ENCODE measurements at places on chromosomes 4 and X. TPM values are rescaled to one million over a fixed set of nuclear protein-coding genes. Genes with fewer than 3 reads are reported as not detected.

DNA sequence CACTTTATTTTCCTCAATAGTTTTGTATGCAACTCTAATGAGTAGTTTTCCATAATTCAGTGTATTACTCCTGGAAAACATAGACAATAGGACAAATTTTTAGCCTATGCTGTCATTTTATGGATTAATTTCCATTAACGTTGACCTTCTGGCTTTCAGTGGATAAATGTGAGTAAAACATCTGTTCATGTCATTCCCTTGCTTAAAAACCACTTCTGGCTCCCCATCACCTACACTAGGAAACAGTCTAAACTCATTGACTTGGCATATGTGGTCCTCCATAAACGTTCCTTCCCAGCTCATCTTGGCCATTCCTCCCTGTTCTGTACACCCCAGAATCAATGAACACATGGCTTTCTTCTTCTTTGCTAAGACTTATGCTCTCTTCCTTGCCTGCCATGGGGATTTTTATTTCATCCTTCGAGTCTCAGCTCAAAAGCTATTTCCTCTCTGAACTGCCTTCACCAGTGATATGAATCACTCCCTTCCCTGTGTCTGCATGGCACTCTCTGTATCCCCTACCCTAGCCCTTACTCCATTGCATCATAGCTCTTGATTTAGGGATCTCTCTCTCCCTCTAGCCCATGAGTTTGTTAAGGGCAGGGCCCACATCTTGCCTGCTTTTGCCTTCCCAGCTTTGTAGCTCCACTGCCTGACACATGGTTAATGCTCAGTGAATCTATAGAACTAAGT is 34.8 kb downstream of the DOCK11 start:
- H3K36me3 ChIP-seq, result peaks cover 4% of the 10 kb centered on the region
- no peak overlapping the region for H3K27ac ChIP-seq
- peaks cover 19% of the 10 kb centered on the region for H3K27me3 ChIP-seq
- DNase-seq, result no peak
- no peak overlapping the region for H3K4me3 ChIP-seq

DNA sequence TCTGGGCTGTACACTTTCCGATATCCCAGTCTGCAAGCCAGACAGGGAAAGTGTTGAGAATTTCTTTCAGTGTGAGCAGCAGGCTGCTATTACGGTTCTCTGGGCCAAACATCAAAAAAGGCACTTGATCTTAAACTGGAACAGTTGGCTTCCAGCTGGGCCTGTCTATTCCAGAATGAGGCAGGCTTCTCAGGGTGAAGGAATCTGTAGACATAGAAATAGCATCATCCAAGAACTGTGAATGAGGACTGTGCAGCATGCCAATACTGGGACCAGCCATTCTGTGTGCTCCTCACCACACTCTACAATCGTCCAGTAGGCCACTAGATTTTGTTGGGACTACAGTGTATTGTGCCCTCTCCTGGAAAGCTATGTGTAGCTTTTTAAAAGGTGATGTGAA is 31.1 kb downstream of the ART3 start:
- DNase-seq, result no peak
- no peak overlapping the region for H3K4me3 ChIP-seq
- H3K36me3 ChIP-seq, result no peaks in the 10 kb centered on the region
- H3K27ac ChIP-seq, result no peak overlapping the region
- no peaks in the 10 kb centered on the region for H3K27me3 ChIP-seq
- H3K4me1 ChIP-seq, result no peaks in the 10 kb centered on the region

DNA sequence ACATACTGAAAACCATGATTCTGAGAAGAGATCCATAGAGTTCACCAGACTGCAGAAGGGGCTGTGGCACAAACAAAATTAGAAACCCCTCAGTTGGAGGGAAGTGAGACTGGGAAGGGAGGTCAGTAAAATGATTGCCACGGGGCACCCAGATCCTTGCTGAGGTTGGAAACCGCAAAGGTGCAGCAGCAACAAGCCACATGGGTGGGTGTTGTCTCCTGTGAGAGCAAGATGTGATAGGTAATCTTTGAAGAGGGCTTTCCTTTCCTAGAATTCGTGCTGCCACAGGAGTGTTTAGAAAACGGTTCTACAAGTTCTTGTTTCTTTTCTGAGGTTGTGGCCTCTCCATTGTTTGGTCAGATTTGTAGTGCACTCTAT is 85.5 kb downstream of the NFKB1 start:
- no peak overlapping the region for H3K4me3 ChIP-seq
- H3K36me3 ChIP-seq, result no peaks in the 10 kb centered on the region
- H3K27ac ChIP-seq, result no peak overlapping the region
- DNase-seq, result no peak

GRCh38 chr4:152510349-152511147 is 25.3 kb downstream of the FBXW7 start:
- no peaks in the 10 kb centered on the region for H3K36me3 ChIP-seq
- H3K4me1 ChIP-seq, result peaks cover 9% of the 10 kb centered on the region
- H3K27ac ChIP-seq, result no peak overlapping the region
- H3K27me3 ChIP-seq, result no peaks in the 10 kb centered on the region

- DNase-seq, result no peak
- H3K27me3 ChIP-seq, result peaks cover 67% of the 10 kb centered on the region
- H3K36me3 ChIP-seq, result no peaks in the 10 kb centered on the region
Observed at GRCh38 chr4:15303052-15303641, 124.7 kb upstream of the C1QTNF7 start.

GRCh38 chr4:628821-629635 is 3.7 kb downstream of the PDE6B start:
- no peak overlapping the region for H3K27ac ChIP-seq
- no peaks in the 10 kb centered on the region for H3K27me3 ChIP-seq

DNA sequence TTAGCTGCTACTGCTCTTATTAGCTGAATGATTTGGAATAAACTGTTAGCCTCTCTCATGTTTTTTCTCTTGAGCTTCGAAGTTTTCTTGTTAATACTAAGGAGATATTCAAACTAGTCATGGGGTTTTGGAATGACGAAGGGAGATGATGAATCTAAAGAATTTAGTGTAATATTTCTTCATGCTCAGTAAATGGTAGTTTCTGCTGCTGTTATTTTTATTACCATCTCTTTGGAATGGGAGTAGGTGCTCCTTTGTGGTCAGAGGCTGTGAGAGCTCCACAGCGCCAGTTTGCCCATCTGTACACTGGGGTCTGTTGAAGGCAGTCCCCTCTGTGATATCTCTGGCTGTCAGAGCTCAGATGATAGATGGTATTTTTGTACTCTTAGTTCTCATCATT is 33.7 kb downstream of the HTT start:
- no peaks in the 10 kb centered on the region for H3K27me3 ChIP-seq
- DNase-seq, result no peak
- no peaks in the 10 kb centered on the region for H3K4me1 ChIP-seq
- H3K27ac ChIP-seq, result no peak overlapping the region
- no peak overlapping the region for H3K4me3 ChIP-seq

DNA sequence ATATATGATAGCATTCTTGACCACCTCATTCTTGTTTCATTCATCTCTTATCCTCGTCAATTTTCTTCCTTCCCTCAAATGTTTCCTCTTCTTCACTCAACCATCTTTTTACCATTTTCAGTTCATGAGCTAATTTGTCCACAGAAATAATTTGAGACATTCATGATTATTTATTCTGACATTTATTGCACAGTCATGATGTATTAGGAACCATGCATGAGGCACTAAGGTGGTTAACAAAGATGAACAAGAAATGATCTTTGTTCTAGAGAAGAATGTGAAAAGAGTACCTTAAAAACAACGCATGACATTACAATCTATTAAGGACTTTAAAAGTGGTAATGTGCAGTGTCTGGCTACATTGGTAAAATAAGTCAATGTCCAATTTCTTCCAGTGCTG is 27.9 kb downstream of the TEC start:
- H3K4me1 ChIP-seq, result no peaks in the 10 kb centered on the region
- H3K27ac ChIP-seq, result no peak overlapping the region
- H3K36me3 ChIP-seq, result no peaks in the 10 kb centered on the region

UGT2B7 gene
- 25.5 TPM for total RNA-seq

ZXDA gene
- total RNA-seq, result 3.5 TPM

RAB41 gene
- not detected for total RNA-seq

Measured in Calu3 (cell line).